ENCODE measurements at places on chromosomes 12 and 14.

DNA sequence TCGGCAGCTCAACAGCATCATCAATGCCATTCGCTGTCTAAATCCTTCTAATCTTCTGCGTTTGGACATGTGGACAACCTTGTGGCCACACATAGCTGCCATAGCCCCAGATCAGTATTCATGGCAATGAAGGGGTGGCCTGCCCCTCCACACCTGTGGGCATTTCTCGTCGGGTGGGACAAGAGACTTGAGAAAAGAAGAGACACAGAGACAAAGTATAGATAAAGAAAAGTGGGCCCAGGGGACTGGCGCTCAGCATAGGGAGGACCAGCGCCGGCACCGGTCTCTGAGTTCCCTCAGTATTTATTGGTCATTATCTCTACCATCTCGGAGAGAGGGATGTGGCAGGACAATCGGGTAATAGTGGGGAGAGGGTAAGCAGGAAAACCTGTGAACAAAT, 42.3 kb downstream of the MAGOHB start:
- DNase-seq = no peak

- DNase-seq = no peak
Observed at GRCh38 chr12:11877102-11877826, 193.5 kb upstream of the BCL2L14 start.

DNA sequence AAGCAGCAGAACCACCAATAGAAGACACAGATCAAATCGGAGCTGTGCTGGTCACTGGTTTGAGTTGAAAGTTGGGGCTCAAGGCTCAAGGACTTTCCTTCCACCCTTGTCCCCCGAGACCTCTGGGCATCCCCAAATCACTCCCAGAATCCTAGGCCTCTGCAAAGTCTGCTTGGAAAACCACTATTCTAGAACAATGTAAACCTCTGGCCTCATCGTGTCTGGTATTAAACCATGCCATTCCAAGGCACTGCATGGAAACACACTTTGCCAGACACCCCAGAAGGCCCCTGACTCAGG, 288.0 kb downstream of the DPF3 start:
- no peak for DNase-seq

GRCh38 chr12:103841690-103842584, 903 bp upstream of the NT5DC3 start:
- DNase-seq = peak; percentile 10

DNA sequence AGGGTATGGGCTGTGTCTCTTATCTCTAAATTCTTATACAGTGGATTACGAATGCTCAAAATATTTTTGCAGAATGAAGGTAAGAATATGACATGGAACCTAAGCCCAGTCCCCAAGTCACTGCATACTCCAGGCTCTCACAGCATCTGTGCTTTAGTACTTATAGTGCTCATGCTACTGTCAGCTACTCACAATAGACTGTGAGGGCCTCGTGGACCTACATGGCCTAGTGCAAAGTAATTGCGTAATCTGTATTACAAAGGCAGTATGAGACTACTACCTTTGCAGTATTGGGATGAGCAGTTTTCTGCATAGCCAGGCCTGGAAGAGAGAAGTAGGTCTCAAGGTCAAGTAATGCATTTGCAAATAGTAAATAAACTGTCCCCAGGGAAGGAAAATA, 27.9 kb downstream of the VWF start:
- DNase-seq = no peak

- DNase-seq = no peak
Observed at GRCh38 chr14:59213368-59214315, 25.2 kb downstream of the DAAM1 start.

DNA sequence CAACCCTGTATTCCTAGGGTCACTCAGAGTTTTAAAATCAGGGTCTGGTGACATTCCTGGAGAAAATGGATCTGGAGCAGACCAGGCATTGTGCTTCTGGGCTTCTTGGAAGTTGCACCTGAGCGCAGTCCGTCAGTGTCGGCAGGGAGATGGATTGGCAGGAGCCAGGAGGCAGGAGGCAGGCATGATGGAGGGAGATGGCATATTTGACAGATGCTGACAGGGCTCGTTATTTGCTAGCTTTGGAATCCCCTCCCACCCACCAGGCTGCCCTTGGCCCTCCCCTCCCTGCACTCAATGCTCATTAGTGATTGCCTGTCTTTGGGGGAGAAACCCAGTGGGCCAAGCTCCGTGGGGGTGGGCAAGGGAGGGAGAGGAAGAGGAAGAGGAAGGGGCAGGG, 4.7 kb downstream of the CISTR start:
- DNase-seq = no peak

DNA sequence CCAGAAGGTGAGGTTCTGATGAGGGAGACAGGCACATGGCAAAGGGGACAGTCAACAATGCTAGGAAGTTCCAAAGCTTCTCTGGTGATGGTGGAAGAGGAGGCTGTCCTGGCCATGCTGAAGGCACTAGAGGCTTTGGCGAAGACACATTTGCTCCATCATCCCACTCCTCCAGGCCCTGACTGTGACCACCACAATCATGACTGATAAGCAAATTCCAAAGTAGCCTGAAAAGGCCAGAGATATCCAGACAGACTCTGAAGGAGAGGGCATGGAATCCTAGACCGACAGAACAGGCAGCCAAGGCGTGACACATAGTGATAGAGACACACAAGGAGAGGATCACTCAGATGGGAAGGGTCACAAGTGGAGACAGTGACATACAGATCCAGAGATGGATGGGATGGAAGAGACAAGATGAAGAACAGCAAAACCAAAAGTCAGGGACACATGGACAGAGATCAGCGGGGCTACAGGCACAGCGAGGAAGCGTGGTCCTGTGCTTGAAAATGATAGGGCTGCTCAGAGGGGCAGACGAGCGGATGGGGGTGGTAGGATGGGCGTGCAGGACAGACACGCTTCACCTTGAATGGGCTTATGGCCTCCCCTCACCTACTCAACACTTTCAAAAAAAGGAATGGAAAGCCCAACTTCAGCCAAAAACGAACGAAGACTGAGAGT, 1.3 kb downstream of the ZFHX2 start:
- no peak for DNase-seq

- no peak for DNase-seq
Observed at GRCh38 chr12:84840356-84840755, 72.2 kb downstream of the SLC6A15 start.

DNA sequence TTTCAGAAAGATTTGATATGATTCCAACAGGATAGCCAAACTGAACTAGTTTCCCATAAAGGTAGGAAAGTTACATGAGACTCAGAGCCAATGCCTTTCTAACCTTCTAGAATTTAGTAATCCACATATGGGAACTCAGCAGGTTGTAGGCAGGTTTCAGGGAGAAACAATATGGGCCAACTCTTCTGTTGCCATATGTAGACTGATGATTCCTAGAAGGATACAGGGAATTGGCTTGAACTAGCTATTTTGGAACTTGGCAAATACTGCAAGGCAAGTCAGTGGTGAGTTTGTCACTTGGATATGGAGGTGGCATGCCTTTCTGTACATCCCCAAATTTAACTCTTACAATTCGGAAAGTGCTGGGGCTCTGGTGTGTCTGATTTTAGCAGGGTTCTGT, 15.5 kb downstream of the SUDS3 start:
- DNase-seq = no peak

- DNase-seq = no peak
Observed at GRCh38 chr12:31440586-31440985, 114.6 kb upstream of the SINHCAF start.

DNA sequence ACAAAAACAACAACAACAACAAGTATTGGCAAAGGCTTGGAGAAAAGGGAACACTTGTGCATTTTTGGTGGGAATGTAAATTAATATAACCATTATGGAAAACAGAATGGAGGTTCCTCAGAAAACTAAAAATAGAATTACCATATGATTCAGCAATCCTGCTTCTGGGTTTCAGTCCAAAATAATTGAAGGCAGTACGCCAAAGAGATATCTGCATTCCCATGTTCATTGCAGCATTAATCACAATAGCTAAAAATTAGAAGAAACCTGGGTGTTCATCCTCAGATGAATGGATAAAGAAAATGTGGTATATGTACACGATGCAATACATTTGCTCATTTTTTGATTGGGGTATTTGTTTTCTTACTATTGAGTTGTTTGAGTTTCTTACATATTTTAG, 813.0 kb downstream of the NRXN3 start:
- no peak for DNase-seq

- no peak for DNase-seq
Observed at GRCh38 chr14:101494826-101495225, 66.5 kb upstream of the DIO3 start.

GRCh38 chr14:87343652-87344051, 649.3 kb downstream of the GALC start:
- DNase-seq = no peak
